ENCODE measurements at places on chromosomes 4 and X.

DNA sequence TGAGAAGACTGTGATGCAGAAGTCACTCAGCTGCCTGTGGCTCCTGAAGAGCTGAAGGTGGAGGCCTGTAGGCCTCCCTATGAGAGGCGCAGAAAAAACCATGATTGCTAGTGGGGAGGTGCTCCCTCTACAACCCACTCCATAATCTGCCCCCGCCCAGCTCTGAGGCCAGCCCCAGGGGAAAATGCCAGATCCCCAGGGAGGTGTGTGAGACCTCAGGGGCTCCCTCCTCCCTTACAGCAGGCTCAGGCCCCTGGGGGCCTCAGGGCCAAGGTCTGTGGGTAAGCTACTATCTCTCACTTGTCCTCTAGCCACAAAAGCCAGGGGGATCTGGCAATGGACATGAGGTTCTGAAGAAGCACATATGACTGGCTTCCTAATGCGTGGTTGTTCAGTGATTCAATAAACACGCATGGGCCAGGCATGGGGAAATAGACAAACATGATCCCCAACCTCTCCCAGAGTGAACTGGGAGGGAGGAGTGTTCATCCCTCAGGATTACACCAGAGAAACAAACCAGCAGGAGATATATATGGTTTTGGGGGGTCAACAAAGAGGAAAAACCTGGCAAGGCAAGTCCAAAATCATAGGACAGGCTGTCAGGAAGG, 51.0 kb upstream of the MTM1 start:
- no peak for DNase-seq

- DNase-seq: no peak
Observed at GRCh38 chr4:14934704-14935390, 67.4 kb upstream of the CPEB2 start.

GRCh38 chr4:186844059-186844681, 120.5 kb upstream of the FAT1 start:
- DNase-seq: no peak

DNA sequence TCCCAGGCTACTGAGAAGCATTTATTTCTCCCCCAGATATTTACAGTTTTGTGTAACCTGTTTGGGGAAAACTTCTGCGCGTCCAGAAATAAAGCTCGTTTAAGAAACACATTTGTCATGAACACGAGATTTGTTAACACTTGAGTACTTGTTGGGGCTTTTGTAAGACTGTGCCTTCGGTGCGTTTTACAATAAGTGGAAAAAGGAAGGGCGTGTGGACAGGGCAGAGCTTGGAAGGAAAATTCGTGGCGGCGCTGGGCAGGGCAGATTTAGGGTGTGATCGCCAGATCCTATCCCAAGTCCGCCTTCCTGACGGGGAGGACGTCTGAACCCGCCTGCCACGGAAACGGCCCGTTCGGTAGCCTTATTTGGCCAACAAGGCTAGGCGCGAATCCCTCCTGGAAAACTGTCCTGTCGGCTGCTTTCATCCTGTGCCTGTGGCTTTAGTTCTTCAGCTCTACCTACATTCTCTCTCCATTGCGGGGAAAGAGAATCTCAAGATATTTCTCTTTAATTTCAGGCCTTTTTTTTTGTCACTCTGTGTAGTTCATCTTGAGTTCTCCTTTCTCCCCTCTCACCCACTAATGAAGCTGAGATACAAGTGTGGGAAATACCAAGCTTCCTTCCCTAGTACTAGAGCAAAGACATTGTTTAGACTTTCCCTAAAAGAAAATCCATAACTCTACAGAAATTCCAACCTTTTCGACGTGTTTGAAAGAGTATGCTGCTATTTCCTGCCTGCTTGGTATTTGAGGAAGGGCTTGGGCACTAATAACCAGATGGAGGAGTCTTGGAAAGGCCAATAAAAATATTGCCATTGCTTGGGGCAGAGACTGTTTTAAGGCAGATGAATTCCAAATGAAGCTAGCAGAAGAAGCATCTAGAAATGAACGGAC, 982 bp downstream of the PDLIM5 start:
- no peak for DNase-seq

- DNase-seq: no peak
Observed at GRCh38 chrX:112734290-112734689, 54.6 kb upstream of the LHFPL1 start.
